EH (cell line): ENCODE measurements at places on chromosomes 7 and 10.
A peak's percentile ranks its signal among the peaks of the same experiment; 100 is the strongest.

DNA sequence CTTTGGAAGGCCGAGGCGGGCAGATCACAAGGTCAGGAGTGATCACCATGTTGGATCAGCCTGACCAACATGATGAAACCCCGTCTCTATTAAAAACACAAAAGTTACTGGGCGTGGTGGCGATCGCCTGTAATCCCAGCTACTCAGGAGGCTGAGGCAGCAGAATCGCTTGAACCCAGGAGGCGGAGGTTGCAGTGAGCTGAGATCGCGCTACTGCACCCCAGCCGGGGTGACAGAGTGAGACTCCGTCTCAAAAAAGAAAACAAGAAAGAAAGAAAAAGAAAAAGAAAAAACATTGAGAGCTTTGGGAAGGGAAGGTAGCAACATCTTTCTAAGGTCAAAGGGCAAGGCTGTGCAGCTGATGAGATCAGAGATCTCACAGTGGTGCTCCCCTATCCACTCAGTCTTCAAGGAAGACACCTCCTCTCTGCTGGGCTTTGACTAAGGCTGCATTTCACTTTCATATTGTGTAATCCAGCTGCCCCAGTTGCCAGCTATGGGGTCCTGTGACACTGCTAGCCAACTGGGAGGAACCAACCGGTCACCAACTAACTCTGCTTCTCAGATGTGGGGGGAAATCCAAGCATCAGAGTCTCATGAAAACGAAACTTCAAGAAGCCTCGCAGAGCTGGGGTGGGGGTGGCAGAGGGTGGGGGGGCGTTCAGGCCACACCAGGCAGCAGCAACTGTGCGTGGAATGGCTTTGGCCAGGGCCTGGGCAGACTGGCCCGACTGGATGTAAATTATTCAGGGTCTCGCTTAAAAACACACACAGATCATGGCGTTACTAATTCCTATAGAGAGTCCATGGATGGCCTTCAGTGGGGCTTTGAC, 1.5 kb downstream of the IL15RA start:
- DNase-seq = peak; percentile 45

DNA sequence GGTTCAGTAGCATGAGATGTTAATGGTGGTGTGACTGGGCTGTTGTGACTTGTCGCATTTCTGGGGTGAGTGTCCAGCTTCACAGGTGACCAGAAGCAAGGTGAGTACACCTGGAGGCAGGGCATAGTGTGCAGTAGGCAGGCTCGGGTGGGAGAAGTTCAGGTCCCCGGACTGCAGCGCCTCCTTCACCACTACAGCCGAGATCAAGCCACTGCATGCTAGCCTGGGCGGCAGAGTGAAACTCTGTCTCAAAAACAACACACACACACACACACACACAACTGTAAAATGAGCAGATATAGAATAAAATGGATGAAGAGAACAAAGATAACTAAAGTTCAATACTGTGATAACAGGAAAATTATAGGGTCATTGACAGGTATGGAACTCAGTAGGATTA, 11.1 kb upstream of the PARD3 start:
- DNase-seq = no peak

DNA sequence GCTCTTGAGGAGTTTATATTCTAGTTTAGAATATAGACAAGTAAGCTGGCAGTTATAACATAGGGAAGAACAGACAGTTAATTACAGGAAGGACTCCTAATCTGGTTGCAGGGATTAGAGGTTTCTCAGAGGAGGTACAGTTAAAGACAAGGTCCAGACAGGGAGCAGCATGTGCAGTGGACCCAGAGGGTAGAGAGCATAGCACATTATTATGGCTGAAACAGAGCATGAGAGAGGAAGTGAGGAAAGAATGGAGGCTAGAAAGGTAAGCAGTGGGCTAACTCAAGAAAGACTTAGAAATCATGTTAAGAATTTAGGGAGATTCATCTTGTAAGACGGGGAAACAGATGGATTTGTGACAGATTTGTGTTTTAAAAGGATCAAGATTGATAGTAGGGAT, 9.7 kb downstream of the MIOS start:
- no peak for DNase-seq

GRCh38 chr7:92669616-92670165, 79.5 kb upstream of the FAM133B start:
- no peak for DNase-seq

- DNase-seq = no peak
Measured at GRCh38 chr10:75166623-75166972, 44.0 kb upstream of the VDAC2 start.
